ENCODE measurements at places on chromosomes 6 and 20.

DNA sequence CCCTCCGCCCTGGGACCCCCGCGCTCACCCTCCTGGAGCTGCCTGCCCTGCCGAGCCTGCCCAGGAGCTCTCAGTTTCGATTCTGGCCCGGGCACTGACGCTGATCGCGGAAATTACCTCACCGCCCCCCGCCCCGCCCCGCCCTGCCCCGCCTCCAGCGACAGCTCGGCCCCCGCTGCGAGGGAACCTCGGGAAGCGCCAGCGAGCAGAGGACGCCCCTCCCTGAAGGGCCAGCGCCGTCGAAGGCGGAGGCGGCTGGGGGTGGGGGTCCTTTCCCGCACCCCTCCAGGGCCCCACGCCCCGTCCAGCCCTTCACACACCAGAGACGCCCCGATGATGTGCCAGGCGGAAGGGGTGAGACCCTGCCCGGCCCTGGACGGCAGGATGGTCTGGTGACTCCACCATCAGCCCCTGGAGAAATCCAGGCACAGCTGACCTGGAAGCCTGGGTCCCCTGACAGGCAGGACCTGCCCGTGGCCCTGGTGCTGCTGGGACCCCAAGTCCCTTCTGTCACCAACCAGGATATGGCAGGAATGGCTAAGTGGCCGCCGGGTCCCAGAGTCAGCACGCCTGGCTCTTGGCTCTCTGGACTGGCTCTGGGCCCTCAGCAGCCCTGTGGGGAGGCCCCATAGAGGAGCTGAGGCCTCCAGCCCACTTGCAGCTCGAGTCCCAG, at the start of gene HELZ2:
Gene HELZ2, minus strand, starts transcription at position 84 of the 673 bp plus-strand sequence. CDS start 1,854 bp downstream, outside the sequence.
- DNase-seq, result peak; percentile 89

DNA sequence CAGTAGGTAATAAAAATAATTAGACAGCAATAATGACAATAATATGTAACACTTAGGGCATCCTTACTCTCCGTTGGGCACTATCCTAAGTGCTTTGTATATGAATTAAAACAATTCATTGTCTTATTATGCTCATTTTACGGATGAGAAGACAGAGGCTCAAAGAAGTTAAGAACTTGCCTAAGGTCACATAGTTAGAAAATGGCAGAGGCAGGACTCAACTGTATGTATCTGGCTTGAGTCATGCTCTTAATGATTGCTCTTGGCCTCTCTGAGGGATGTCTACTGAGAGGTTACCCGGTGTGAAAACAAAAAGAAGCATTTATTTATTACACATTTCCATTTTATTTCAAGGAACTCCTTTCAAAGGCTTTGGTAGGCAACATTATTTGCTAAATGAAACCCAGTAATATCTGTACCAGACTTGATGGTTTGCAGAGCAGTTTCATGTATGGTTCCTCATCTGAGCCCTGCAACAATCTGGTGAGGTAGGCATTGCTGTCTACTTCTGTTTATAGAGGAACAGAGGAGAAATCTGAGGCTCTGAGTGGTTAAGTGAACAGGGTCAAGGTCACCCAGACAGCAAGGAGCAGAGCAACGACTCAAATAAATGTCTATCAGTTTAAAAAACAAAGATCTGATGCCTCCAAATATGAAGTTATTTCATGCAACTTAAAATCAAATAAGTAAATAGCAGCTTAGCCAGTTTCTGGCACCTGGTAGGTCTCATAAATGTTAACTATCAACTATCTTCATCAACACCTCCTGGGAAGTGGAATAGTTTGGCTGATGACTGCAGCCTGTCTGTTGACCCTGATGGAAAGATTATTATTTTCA, 4.2 kb upstream of the PARD6B start:
- no peak for DNase-seq

DNA sequence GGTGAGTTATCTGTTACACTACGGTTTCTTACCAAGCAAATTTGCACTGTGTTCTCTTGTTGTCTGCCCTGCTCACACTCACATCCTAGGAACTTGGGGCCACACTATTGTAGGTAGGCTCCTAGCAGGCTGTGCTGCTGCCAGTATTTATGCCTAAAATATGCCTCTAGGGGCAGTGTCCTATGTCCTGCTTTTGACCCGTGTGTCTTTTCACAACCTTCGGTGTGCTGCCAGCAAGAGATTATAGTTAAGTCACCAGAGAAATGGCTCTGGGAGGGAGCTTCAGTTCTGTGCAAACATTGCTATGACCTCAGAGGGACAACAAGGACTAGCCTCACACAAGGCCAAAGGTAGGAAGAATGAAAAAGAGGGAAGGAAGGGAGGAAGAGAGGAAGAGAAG, 8.9 kb upstream of the TAAR5 start:
- DNase-seq, result no peak

GRCh38 chr6:83708546-83708969, 343 bp downstream of the SNAP91 start:
- DNase-seq, result no peak

GRCh38 chr6:143059663-143060353, 881 bp upstream of the AIG1 start:
- peak; percentile 50 for DNase-seq

DNA sequence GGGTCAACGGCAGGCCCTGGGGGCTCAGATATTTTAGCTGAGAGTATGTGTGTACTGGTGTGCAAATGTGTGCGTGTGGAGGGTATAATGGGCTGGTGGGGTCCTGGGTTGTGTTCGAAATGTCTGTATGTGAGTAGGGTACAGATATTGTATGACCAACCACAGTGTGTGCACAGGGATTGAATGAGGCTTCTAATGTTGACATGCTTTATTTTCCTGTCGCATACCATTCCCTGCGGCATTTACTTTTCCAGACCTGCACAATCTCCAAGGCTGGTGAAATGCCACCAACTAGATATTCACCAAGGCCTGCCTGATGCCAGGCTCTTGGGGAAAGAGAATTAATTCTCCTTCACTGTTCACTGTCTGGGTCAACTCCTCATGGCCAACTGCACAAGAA, 441.4 kb upstream of the SULF2 start:
- DNase-seq, result no peak

DNA sequence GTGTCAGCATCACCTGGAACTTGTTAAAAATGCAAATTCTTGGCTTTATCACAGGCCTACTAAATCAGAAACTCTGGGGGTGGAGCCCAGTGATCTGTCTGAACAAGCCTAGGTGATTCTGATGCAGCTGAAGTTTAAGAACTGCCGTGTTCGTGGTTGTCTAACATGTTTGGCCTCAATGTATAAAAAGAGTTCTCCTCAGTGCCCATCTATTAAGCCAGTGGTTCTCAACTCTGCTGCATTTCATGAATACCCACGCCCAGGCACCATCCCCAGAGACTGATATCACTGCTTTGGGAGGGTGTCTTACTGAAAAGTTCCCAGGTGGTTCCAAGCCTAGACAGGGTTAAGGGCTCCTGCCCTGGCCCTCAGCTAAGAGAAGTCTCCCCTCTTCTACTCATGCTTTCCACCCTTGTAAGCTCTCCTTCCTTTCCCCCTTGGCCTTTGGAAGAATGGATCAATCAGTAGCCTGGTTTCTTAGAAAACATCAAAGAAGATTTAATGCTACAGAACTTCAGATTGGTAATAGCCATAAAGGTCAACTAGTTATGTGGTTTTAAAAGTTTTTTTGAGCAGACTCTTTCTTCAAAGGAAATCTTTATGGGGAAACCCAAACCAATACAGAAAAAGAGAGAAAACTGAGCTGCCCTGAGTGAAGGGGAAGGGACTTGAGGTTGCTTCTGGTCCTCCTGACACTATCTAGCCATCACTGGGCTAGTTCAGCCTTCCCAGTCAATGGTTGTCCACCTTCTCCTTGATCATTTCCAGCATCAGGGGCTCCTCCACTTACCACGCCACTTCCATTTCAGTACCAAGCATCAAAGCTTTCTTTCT, 38.9 kb upstream of the TNFAIP3 start:
- DNase-seq, result peak; percentile 22

Measured in CD4-positive, alpha-beta T cell treated with Interleukin-17A for 4 hours (primary cell).